Bronchial smooth muscle cell (primary cell): ENCODE measurements at places on chromosomes 12 and 14. TPM values are rescaled to one million over a fixed set of nuclear protein-coding genes. Genes with fewer than 3 reads are reported as not detected.

Gene KLRC4
- total RNA-seq: not detected in 2 replicates

Gene MYO1H
- not detected in 2 replicates for total RNA-seq

Gene GNB3
- total RNA-seq: 1.3 and 2.0 TPM in 2 replicates

Gene PRR4
- 0.32 and 0.60 TPM in 2 replicates for total RNA-seq

Gene SLC25A3
- total RNA-seq: 610 and 754 TPM in 2 replicates

Gene SIX1
- total RNA-seq: 9.8 and 18.1 TPM in 2 replicates

Gene DNAJC22
- 0.43 and 7.9 TPM in 2 replicates for total RNA-seq

Gene HPD
- 0.60 and 1.7 TPM in 2 replicates for total RNA-seq

Gene PARPBP
- 2.9 and 4.3 TPM in 2 replicates for total RNA-seq

Gene AMDHD1
- 0.09 and 0.16 TPM in 2 replicates for total RNA-seq

Gene GPR162
- 5.1 and 5.8 TPM in 2 replicates for total RNA-seq
